ENCODE measurements at places on chromosomes 12 and 14.

GRCh38 chr12:105865886-105866285 lies 272.9 kb downstream of the NUAK1 start:
- DNase-seq = no peak

DNA sequence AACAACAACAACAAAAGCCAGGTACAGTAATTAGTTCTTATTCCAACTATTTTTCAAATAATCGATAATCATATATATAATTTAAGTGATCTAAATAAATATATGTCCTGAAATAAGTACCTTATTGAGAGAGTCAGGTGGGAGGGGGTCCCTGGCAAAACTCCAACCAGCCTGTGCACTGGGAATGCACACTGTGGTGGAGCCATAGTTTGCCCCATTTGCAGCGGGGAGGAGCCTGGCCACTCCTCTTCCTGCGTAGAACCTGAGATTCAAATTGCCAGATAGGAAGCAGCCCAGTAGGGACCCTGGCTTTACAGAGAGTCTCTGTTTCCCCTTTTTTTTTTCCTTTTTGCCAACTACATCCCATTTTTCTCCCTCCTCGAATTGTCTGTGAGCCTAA lies 26.4 kb downstream of the CPNE8 start:
- DNase-seq = no peak

DNA sequence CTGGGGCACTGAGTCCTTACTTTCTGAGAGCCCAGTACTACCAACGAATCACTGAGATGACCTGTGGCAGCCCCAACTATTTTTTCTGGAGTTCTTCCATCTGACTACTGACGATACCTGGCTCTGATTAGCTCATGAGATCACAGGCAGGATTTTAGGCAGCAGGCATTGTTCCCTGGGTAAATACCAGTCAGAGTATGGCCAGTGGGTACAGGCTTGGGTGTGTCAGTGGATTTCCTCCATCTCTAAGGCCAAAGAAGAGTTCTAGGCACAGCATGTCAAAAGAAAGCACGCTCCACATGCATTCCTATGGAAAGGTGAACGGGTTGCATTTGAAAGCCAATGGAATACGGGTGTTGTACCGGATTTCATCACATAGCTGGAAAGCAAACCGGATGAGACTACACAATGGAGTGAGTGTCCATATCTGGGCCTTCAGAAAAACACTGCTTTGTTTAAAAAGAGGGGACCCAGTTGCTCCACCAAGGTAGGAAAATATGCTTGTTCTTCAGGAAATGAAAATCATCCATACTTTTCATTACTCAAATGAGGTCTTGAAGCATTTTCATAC lies 55.0 kb downstream of the PAX9 start:
- DNase-seq = no peak

GRCh38 chr14:72094844-72095582 lies 162.8 kb downstream of the RGS6 start:
- DNase-seq = no peak

- no peak for DNase-seq
Measured at GRCh38 chr12:29253906-29254625, 105.0 kb downstream of the FAR2 start.

DNA sequence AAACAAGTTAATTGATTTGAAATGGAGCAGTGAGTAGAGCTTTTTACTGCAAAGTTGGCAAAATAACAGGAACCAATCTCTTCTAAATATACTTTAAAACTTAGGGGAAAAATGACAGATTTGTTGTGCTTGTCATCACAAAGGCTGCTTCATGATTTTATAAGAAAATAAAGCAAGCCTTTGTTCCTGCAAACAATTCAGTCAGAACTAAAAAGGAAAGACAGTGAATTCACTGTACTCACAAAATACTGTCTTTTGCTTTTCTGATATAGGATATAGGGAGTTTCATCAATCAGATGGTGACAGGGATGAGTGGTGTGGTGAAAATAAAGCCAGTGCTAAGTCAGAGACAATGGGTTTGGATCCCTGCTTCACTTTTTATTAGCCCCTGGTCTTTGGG lies 126.0 kb downstream of the HELB start:
- DNase-seq = no peak

- DNase-seq = no peak
Measured at GRCh38 chr12:21831791-21832344, 57.4 kb upstream of the KCNJ8 start.
